Hippocampal formation (tissue), 2 donors: ENCODE measurements at places on chromosomes 7 and 10.

GRCh38 chr7:50329775-50330174, 25.3 kb downstream of the IKZF1 start:
- DNase-seq = no peak

DNA sequence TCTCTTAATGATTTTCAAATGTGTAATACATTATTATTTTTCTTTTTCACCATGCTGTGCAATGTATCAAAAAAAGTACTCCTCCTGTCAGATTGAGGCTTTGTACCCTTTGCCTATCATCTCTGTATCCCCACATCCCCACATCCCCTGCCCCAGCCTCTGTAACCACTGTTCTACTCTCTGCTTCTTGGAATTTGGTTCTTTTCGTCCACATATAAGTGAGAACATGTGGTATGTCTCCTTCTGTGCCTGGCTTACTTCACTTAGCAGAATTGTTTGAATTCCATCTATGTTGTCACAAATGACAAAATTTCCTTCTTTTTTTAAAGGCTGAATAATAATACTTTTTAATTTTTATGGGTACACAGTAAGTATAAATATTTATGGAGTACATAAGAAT, 13.8 kb downstream of the TAF3 start:
- DNase-seq = no peak

DNA sequence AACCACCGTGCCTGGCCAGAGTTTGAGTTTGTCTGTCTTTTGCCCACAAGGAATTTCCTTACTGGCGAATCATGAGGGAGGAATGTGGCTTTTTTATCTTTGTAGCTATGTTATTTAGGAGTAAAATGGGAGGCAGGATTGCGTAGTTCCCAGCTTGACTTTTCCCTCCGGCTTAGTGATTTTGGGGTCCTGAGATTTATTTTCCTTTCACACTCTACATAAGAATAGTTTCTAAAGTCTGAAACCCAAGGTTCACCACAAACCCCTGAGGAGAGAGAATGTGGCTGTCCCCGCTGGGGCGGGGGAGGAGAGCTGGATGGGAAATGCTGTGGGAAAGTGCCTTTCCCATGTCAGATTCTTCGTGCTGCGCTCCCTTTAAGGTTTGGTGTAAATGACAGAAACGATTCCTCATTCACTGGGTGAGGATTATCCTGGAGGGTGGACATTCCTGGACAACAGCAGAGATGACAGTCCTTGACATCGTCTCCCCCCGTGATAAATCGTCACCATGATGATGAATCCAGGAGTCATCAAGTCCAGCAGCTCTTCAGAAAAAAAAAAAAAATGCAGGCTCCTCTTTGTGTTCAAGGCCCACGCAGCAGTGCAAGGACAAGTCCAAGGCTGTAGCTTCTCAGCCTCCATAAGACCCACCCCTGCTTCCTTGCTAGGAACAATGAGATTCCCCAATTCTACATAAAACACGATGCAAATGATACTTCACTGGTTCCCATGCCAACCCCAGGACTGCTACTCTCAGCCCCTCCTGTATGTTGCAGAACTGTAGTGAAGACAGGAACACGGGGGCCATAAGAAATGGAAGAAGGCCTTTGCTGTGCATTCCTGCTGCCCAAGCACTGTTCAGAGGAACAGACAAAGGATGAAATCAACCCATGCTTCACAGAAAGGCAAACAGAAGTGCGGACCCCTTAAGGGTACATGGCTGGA, 233.1 kb downstream of the CCDC3 start:
- no peak for DNase-seq

DNA sequence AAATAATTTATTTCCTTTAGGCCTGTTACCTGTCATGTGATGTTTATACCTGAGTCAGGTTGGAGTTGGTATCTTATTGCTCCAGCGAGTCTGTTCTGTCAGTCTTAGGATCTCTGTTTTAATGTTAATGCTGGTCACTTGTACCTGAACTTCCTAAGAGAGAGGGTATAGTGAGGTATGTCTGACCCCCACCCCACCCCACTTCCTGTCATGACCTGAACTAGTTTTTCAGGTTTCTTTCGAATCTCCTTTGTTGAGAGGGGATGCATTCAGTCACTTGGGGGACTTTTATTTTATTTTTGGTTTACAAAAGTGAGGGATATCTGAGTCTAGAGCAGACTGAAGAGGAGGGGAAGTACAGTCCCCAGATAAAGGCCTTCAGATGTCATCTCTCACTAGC, 769.0 kb upstream of the COBL start:
- DNase-seq = no peak

- no peak for DNase-seq
Measured at GRCh38 chr10:4242561-4243035, 457.6 kb upstream of the KLF6 start.

- DNase-seq = no peak
Measured at GRCh38 chr10:119166564-119166963, 1.1 kb upstream of the SFXN4 start.

DNA sequence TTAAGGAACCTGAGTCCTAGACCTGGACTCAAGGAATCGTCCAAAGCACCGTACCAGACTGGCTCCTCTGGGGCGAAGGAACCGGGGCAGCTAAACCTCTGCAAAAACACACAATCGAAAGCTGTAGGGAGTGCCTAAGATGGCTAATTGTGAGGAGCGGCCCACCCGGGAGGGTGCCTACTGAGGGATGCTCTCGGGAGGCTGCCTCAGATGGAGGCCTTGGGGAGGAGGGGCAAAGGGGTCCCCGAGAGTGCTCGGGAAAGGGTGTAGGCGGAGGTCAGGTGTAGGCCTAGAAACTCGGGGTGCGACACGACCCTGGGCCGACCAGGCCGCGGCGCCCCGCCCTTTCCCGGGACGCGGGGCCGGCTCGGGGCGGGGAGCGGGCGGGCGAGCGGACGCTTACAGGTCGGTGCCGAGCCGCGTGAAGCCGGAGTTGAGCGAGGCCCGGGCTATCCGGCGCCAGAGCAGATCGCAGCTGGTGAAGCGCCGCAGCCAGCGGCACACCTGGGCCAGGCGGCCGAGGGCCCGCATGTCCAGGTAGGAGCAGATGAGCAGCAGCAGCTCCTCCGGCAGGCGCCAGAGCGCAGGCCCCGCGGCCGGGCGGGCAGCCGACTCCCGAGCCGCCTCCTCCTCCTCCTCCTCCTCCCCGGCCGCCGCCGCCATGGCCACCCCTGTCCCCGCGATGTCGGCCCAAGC, 844 bp downstream of the FBXW4 start:
- peak; percentile 74 for DNase-seq
